NCI-H524 treated with DMSO at 0.1 percent for 48 hours (cell line): ENCODE measurements at places on chromosomes 4 and X.

- DNase-seq: no peak
Observed at GRCh38 chr4:182885738-182886077, 31.5 kb downstream of the DCTD start.

DNA sequence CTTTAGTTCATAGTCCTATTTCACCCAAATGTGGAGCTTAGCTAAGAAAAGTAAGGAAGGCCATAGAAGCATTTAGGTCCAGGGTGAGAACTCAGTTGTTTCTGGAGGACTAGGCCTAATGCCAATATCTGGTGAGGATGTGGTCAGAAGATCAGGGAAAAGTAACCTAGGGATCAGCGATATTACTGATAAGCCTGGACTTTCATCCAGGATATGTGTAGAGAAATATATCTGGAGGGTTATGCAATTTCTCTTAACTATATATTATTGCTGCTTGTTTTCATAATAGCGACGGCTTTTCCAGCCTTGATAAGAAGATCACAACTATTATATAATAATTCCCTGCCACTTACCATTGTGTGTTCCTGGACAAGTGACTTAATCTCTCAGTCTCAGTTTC is 81.1 kb downstream of the FRAS1 start:
- no peak for DNase-seq

GRCh38 chr4:62328526-62328925 is 1128.4 kb downstream of the ADGRL3 start:
- DNase-seq: no peak

DNA sequence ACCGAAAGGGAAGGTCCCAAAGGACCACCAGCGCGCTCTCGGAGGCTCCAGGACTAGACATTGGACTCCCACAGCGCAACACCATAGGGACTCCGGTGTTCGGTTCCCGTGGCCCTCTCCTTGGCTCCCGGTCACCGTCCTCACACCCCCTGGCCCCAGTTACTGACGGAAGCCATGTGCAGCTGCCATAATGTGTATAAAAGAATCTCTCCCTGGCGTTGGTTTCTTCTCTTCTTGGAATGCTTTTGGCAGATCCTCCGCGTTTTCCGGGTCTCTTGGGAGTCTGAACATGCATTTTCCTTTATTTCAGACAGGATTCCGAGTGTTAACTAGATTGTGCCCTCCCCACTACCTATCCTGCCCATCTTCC is 69.8 kb downstream of the FBXO8 start:
- no peak for DNase-seq

- no peak for DNase-seq
Observed at GRCh38 chrX:96405842-96406241, 278.8 kb upstream of the DIAPH2 start.

GRCh38 chr4:20109391-20109790 is 142.3 kb upstream of the SLIT2 start:
- no peak for DNase-seq
